RPMI8226 (cell line): ENCODE measurements at places on chromosomes 7 and 10.

- no peak for DNase-seq
Observed at GRCh38 chr10:73839276-73839966, 28.0 kb upstream of the NDST2 start.

DNA sequence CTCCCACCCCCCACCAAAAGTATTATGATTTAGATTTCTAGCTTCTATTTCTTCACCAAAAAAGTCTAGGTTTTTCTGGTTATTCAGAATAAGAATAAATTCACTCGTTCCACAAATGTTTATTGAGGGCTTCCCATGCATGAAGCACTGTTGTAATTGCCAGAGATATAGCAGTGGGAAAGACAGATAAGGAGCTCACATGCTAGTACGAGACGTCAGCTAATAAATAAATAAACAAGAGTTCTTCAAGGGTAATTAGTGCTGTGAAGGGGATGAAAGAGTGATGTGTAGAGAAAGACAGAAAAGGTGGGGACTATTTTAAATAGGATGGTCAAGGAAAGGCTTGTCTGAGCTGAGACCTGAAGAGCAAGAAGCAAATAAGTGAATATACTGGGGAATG is 38.1 kb upstream of the SEPTIN7 start:
- DNase-seq, result no peak

GRCh38 chr7:155799514-155799913 is 12.7 kb downstream of the SHH start:
- no peak for DNase-seq

DNA sequence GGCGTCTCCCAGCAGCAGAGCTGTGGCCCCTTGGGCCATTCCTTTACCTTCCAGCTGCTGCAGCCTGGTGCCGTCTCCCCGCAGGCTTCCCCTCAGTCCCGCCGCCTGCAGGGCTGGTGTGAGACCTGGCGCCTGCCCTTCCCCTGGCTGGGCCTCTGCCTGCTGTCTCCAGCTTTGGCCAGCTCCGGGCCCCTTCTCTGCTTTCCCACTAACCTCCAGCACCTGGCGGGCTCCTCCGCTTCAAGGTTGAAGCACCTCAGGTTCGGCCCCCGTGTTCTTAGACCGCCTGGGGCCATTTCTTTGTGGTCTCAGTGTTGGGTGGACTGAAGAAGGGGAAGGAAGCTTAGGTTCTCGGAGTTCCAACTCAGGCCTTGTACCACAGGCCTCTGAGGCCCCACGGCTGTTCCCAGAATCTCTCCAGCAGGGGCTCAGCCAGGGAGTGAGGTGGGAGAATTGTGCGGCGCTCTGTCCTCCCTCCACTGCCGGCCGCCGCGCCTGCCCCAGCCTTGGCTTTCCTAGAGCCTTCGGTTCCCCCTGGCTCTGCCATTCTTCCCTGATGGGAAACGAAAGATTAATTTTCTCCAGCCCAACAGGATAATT is 30.3 kb downstream of the GBX1 start:
- no peak for DNase-seq

DNA sequence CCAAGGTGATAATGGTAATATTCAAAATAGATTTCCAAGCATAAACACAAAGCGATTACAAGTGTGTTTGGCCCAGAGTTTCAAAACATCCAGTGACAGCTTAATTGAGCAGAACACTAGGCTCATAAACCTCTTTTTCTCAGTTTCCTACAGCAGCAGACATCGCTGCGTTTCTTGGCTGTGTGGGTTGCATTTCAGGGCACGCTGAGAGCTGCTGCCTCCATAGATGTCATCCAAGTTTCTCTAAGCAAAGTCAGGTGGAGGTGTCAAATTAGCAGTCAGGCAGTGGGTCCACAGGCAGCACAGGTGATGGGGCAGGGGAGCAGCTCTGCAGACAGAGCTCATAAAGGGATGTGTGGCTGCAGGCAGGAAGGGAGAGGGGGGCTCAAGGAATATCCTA is 50.5 kb upstream of the COL13A1 start:
- DNase-seq, result no peak

GRCh38 chr7:44066494-44067063 is 1.2 kb upstream of the PGAM2 start:
- no peak for DNase-seq

DNA sequence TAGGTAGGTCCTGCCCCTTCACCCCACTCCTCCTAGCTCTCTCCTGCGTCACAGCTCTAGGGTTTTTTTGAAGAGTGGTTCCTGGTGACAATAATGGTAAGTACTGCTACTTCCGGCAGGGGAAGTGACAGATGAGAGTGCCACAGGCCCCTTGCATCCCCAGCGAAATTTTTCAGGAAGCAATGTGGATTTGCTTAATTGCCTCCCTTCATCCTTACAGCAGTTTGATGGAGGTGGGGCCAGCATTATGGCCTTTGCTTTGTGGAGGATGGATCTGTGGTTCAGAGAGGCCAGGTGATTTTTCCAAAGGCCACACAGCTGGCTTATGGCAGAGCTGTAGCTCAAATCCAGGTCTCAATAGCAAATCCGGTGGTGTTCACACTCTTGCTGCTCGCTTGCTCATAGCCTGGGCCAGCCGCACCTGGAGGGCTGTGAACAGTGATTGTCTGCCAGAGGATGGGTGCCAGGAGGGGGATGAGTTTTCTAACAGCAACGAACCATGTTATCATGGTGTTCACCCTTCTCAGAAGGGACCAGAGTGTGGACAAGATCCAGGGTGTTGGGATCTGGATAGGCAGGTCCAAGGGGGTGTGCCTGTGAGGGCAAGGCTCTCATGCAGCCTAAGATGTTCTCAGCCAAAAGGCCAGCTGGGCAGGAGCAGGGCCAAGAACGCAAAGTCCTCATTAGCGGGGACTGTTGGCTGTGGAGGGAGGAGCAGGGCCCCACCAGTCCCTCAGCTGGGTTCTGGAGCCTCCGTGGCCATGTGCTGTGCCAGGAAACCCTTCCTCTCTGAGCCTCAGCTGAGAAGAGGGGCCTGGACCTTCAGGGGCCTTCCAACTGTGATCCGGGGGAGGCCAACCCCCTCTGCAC is 89.0 kb downstream of the EMX2 start:
- no peak for DNase-seq

DNA sequence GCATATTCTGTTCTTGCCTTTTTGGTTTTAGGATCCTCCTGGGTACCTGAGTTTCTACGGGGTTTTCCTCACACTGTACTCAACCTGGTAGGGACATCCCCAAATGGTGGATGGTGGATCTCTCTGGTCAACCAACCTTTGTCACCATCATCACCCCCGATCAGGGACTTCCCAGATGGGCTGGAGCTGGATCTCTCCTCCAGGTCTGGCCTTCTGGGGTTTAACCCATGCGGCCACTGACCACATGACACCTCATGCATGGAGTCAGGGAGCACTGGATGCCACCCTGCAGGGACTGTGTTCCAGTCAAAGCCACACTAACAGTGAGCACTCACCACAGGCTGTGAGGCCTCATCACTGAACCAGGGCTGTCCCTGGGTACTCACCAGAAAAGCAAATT is 80.0 kb downstream of the CELF2 start:
- DNase-seq, result no peak

GRCh38 chr7:70307544-70308106 is 709.4 kb downstream of the AUTS2 start:
- no peak for DNase-seq

DNA sequence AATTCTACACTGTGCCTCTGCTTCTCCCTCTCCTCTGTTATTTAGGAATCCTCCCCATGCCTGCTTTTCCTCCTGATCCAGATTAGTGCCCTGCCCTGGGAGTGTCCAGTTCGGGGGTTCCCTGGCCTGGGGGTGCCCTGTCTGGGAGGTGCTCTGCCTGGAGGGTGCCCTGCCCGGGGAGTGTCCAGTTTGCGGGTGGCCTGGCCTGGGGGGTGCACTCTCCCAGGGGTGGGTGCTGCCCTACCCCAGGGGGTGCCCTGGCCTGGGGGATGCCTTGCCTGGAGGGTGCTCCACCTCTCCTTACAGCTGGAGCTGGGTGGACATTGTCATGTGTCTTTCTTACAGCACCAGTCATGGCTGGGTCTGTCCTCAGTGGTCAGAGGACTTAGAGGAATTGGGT is 20.2 kb downstream of the RAMP3 start:
- no peak for DNase-seq

DNA sequence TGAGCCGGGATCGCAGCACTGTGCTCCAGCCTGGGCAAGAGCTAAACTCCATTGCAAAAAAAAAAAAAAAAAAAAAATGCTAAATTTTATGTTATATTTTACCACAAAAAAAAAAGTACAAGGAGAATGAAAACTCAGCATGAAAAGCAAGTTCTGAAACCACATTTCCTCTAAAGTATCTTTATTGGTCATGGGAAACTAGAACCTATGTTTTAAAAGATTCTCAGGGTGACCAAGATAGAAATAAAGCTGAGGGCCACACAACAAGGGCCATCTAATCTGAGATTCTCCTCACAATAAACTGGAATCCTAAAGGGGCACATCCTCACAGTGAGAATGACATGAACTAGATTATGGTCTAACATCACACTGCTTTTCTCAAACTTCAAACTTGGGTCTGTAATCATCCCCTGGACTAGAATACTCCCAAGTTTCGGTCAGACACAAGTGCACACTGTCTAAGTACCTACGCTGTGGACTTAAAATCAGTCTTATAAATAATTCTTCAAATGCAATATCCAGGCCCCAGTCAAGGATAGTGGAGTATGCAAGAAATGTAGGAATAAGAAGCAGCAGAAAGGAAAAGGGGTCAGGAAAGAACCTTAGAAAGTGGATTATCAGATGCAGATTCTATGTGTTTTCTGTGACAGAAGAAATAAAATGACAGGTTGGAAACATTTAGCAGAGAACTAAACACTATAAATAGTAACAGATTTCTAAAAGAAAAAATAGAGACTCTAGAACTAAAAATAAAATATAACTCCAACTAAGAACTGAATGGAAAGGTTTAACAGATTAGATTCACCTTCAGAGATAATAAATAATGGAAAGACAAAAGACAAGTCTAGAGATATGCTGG is 49.9 kb downstream of the COA1 start:
- no peak for DNase-seq

GRCh38 chr10:78335691-78336401 is 302.2 kb downstream of the RPS24 start:
- no peak for DNase-seq

DNA sequence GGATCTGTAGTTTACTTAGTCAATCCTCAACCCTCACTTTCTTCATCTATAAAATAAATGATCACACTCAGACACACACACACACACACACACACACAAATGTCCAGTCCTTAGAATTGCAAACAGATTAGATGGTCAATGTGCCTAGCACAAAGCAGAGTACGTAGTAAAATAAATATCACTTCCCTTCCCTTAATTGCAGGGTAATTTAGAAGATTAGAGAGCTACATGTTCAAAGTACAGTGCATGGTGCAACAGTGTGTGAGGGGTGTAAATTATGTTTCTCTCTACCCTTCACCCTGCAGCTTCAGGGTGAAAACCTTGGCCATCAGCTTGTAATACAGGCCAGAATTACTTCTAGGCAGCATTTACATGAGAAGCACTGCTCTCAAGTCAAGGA is 187.0 kb upstream of the GHITM start:
- no peak for DNase-seq

DNA sequence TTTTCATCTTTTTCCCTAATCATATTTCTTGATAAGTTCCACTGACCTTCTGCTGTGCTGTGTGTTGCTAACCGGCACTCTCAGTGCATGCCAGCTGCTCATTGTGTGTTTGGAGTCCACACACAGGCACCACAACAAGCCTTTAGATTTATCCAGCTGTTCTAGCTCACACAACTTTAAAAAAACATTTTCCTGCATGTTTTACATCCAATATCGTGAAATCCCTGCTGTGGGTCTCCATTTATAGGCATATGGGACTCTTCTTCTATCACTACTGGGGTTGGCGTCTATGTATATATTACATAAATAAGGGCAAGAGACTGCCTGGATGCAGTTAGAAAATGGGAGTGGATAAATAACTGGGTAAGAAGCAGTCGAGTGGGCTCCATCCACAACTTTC is 183.6 kb upstream of the ADARB2 start:
- DNase-seq, result no peak

DNA sequence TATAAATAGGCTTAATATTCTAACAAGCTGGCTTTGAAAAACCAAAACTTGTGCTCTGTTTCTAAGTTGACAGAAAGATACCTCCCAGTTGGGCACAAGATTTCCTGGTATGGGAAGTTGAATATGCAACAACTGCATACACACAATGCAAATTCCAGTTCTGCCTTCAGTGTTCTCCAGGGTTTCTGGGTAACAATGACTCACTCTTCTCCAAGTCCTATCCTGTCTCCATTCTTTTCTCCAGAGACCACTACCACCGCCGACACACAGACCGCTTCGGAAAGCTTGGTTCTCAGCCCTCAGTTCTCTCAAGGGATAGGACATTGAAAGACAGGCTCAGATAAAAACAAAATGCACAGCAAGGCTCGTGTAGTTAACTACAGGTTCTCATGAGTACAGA is 12.2 kb downstream of the PDE1C start:
- DNase-seq, result no peak

GRCh38 chr7:67752227-67752626 is 755.6 kb downstream of the TYW1 start:
- DNase-seq, result no peak

DNA sequence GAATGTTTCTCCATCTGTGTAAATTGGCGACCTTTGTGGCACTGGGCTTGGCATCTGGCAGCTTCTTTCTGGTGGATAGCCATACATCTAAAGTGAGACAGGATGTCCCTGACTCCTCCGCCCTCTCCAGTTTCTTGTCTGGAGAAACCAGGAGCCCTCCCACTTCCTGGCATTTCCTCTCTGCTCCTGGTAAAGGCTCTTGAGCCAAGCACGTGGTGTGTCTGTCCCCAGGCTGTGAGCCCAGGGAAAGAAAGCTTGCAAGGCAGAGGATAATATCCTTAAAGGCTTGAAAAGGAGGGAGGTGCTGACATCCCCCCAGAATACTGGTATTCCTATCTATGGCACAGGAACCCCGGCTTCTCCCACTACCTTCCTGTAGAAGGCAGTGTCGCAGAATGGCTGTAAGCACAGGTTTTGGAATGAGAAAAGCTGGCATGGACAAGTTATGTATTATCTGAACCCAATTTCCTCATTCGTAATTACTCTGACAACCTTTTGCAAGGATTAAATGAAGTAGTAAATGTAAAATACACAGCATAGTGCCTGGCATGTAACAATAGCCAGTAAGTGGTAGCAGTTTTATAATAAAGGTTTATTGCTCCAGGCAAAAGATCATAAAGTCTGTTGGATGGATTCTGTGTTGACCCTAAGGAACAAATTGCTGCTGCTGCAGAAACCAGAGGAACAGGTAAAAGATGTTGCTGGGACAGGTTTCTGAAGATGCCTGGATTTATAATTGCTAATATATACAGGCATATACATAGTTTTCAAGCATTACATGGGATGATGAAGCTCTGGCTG is 11.8 kb upstream of the ACSL5 start:
- DNase-seq, result no peak

GRCh38 chr7:7719236-7719635 is 829 bp upstream of the RPA3 start:
- DNase-seq, result peak; percentile 71

- no peak for DNase-seq
Observed at GRCh38 chr10:43120929-43121314, 17.3 kb upstream of the CSGALNACT2 start.

DNA sequence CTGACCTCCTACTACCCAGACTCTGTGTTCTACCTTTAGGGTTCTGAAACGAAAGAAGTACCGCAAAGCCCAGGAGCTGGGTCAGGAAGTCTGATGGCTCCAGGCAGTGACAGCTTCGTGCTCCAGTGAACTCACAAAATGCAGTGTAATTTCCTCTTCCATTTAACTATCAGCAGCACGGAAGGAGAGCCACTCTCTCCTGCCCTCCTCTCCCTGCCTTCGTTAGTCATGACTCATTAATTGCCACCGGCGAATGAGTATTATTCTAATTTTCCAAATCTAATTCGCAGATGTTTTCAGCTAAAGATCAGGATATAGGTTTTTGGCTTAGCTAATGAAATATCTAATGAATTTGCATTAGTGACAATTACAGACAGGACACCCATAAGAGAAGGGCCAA is 1262.0 kb downstream of the TYW1 start:
- DNase-seq, result peak; percentile 52
